Frontal cortex (tissue), 4 donors: ENCODE measurements at places on chromosomes 13 and 19. TPM values are rescaled to one million over a fixed set of nuclear protein-coding genes. Genes with fewer than 3 reads are reported as not detected.

Gene KPTN
- 7.3 TPM for total RNA-seq

Gene FXYD7
- total RNA-seq: 10.6 TPM

Gene SH2D3A
- 0.82 TPM for total RNA-seq

Gene KIR3DL1
- total RNA-seq: not detected

Gene GRK1
- under 0.01 TPM for total RNA-seq

Gene LIM2
- not detected for total RNA-seq

Gene CYP4F11
- total RNA-seq: not detected

Gene SMAD9
- total RNA-seq: 9.8 TPM

Gene TGFBR3L
- not detected for total RNA-seq

Gene NMRK2
- total RNA-seq: not detected

Gene GSX1
- 0.41 TPM for total RNA-seq

Gene FOXO1
- 9.8 TPM for total RNA-seq

Gene SIAH3
- 8.2 TPM for total RNA-seq

Gene ZNF578
- 36.3 TPM for total RNA-seq

GRCh38 chr19:14015524-14016035 is 9.5 kb upstream of the RFX1 start:
- DNase-seq: no peak

- no peak for DNase-seq
These were observed 9.8 kb downstream of the ZNF317 start for GRCh38 chr19:9149997-9150396.

DNA sequence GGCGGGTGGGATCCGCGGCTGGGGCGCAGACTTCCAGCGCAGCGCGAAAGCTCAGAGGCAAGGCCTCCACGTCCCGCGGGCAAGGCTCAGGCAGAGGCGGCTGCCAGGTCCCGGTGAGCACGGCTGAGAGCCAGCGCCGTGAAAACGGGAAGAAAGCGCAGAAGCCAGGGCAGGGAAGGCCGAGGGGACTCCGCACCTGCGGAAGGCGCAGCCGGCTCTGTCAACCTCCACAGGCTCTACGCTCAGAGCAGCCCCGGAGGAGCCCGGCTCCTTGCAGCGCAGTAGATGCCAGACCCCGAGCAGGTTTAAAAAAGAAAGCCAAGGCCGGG is 131.0 kb downstream of the RNF17 start:
- DNase-seq: no peak

DNA sequence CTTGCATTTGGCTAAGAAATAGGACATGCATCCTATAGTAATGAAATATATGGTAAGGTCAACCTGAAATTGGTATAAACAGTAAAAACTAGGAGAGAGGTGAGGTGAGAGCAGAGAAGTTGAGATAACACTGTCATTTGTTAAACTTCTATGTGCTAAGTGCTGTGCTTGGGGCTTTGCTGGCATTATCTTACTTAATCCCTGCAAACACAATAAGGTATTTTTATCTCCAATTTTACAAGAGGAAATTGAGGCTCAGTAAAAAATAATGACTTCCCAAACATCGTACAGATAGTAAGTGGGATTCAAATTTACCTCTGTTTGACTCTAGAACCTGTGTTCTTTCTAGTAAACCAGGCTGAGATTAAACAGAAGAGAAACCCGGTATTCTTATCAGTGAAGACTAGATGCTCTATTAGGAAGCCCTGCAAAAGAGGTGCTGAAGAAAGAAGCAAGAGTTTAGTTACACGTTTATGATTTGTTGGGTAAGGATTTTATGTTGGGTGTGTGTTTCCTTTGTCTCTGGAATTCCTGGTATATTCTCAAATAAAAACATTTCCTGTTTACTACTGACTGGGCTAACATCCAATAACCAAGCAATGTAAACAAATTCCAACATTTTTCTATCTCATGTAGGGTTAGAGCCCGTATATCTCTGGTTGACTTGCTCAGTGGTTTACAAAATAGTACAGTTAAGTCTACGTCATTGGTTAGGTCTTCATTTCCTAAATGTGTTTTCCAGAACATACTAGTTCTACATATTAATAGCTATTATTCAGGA is 137.3 kb upstream of the FNDC3A start:
- DNase-seq: no peak

- DNase-seq: no peak
These were observed 241.4 kb downstream of the ENOX1 start for GRCh38 chr13:43545317-43545874.

GRCh38 chr13:95643936-95644598 is 439 bp downstream of the DZIP1 start:
- DNase-seq: peak; percentile 27

- no peak for DNase-seq
These were observed 237.0 kb downstream of the LACC1 start for GRCh38 chr13:44116562-44117332.

DNA sequence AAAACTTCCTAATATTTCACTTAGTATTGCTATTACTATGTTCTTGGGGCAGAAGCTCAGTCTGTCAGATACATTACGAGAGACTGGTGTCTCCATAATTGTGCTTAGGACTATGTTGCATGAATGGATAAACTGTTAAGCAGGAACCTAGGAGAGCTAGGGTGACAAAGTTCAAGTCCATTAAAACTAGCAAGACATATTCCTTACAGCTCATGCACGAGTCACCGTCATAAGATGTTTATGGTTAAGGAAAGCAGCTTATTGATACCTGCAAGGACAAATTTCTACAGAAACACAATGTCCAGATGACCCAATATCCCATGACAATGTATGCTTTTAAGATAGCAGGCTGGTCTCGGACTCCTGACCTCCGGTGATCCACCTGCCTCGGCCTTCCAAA is 5.7 kb upstream of the ZNF813 start:
- no peak for DNase-seq

DNA sequence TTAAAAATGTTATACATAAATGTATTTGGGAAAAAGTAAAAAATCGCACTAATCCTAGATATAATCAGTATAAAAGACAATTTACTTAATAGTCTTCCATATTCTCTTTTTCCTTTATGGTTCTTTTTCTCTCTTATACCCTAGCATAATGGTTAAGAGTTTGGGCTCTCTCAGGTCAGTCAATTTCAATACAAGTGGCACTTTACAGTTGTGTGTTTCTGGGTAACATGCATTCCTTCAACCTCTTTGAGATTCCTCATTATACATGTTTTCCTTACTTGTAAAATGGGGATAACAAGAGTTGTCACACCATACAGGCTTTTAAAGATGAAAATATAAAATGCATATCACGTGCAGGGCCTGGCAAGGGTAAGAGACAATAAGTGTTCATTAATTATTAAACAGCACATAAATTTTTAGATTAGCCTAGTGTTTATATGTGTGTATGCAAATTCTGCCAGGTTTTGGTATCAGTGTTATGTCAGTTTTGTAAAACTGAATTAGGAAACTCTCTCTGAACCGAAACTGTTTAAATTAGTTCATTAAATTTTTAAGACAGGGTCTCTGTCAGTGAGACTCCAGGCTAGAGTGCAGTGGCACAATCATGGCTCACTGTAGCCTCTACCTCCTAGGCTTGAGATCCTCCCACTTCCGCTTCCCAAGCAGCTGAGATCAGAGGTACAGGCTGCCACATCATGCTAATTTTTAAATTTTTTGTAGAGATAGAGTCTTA is 49.8 kb downstream of the ELF1 start:
- no peak for DNase-seq

GRCh38 chr19:38549942-38550341 is 67.8 kb downstream of the MAP4K1 start:
- DNase-seq: no peak

GRCh38 chr19:4139614-4140236 is 13.7 kb upstream of the CREB3L3 start:
- DNase-seq: peak; percentile 70

DNA sequence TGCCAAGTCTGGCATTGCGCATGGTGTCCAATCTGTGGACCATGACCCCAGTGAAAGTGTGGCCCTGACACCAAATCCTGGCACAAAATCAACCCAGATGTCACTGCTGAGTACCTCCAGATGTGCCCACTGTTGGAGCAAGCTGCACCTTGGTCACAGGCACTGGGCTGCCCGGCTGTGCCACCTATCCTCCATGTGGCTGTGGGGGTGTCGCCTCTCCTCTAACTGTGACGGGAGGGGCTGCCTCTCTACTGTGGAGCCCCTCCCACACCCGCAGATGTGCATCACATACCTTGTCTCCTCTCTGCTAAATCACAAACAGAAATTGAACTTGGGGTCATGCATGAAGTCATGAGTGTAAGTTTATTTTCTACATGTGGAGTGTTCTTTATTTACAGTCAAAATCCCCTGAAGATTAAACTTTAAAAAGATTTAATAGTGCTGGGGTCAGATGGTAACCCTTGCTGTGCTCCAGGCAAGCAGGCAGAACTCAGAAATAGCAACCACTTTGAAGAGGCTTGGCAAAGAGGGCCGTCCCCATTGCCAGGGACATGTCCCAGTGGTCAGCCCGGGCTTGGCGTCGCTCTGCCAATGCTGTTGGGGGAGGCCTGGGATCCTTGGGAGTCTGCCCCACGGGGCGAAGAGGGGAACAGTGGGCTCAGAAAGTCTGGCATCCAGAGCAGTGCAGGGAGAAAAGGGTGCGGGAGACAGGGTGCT is 46.4 kb upstream of the ZNF536 start:
- no peak for DNase-seq

DNA sequence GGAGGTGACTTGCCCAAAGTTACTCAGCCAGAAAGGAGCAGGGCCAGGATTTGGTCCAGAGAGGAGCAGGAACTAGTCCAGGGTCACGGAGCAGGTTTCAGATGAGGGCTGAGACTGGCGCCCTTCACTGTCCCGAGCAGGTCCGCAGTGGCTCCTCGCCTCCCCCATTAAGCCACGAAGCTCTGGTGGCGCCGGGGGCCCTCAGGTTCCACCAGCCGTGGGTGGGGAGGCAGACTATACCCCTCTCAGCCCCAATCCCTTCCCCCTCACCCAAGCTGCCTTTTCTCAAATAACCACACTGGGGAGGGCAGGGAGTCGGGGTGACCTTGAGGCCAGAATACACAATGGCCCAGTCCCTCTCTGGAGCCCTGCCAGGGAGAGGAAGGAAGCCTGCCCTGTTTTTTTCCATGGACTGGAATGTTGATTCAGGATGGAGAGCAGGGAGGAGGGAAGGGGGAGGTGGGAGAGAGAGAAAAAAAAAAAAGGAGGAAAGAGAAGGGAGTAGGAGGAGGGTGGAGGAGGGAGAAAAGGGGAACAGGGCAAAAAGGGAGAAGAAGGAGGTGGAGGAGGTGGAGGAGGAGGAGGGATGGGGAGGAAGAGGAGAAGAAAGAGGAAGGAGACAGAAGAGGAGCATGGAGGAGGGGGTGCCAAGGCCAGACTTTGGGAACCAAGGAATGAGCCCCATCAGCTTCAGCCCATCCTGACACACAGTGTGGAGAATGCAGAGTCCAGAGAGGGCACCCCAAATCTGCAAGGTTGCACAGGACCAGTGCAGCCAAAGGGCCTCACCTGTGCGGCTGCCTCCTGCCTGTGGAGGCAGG is 19.7 kb downstream of the CEACAM16 start:
- no peak for DNase-seq

GRCh38 chr13:105991622-105992277 is 543.7 kb downstream of the EFNB2 start:
- no peak for DNase-seq

- peak; percentile 85 for DNase-seq
These were observed 40.3 kb downstream of the ANKRD10 start for GRCh38 chr13:110874508-110874960.

DNA sequence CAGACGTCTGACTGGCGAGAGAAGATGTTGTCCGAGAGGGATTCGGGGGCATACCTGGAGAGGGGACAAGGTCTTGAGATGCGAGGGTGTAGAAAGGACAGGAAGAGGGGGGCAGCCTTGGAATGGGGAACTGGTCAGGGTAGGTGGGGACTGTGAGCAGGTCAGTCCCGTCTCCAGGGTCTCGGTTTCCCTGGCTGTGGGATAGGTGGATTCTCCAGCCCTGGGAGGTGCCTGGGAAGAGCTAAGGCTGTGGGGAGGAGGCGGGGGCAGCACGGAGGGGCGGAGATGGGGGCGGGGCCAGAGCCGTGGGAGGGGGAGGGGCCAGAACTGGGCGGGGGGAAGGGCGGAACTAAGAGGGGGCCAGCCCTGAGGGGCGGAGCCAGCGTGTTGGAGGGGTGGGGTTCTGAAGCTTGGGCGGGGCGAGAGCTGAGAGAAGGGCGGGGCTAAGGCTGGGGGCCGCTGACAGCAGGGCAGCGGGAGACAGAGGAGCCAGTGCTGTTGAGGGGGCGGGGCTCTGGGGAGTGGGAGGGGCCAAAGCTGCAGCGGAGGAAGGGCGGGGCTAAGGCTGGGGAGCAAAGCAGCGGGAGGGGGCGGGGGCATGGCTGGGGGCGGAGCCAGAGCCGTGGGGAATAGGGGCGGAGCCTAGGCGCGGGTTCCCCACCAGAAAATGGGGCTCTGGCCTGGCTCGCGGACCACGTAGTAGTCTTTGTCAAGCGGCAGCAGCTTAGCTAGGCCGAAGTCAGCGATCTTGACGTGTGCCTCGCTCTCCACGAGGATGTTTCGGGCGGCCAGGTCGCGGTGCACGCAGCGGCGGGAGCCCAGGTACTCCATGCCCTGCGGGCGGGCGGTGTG is 9.5 kb upstream of the INSL3 start:
- DNase-seq: peak; percentile 55

DNA sequence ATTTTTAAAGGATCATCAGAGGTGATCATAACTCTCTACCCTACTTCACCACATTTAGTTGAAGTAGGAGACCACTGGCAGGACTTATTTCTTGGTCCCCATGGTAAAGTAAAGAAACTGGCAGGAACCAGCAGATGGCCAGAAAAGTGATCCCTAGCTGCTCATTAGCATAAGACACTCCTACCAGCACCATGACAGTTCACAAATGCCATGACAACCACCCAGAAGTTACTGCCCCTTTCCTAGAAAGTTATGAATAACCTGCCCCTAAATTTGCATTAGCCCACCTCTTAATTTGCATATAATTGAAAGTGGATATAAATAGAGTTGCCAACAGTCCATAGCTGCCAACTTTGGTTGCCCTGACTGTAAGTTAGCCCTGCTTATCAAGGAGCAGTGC is 18.4 kb upstream of the RUBCNL start:
- no peak for DNase-seq

DNA sequence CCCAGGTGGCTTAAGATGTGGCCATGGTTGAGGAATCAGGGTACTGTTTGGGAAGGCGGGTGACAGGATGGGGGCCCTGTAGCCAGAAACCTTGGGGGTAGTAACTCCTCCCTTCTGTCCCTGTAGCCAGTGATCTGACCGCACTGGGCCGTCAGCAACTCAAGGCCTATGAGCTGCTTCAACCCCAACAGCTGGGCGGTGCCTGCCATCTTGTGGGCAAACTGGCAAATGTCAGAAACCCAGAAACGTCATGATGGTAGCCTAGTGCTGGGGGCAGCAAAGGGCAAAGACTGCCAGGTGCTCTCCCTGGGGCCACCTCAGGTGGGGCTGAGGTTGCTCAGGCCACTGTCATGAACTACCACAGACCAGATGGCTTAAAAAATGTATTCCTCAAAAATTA is 3.5 kb downstream of the COPE start:
- DNase-seq: peak; percentile 77
